ENCODE measurements at places on chromosomes 7 and 10.

DNA sequence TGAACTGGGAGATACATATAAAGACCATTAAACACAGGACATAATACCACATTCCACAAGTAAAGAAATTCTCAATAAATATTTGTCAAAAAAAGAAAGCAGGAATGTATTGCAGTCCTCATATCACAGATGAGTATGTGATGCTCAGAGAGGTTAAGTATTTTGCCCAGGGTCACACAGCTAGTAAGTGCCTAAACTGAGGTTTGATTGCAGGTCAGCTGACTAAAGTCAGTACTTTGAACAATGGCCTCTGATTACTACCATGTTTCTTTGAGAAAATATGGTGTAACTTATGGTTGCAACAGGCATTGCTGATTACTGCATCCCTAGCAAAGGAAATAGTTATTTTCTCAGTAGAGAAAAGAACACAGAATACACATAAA lies 267.1 kb downstream of the ELMO1 start:
- DNase-seq, result no peak

DNA sequence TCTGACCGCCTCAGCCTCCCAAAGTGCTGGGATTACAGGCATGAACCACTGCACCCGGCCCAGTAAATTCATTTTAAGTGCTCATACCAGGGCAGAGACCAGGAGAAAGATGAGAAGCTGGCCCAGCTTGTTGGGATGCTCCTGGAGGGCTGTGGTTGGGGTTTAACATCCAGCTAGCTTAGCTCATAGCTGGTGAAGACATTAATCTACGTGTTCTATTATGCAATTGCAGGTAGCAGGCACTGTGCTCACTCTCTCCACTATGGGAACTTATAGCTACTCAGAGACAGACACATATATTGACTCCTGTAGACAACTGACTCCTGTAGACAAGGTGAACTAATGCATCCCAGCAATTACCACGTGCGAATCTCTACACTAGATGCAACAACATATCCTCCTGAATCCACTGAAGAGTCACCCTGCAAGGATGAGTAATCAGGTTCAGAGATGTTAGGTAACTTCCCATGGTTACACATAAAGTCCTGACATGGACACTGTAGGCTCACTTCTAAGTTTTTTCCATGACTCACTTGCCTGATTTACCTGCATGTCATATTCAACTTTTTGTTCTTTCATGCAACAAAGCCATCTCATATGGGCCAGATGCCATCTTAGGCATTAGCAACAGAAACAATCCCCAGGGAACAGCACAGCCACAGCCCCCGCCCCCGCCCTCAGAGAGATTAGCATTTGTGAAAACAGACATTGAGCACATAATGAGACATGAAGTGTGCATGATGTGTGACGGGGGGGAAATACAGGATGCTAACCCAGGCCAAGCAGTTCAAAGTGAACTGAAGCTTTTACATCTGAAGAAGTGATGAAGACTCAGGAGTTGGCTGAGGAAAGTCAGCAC lies 37.2 kb downstream of the ERLIN1 start:
- no peak for DNase-seq

GRCh38 chr7:86257894-86258293 lies 385.8 kb upstream of the GRM3 start:
- no peak for DNase-seq

DNA sequence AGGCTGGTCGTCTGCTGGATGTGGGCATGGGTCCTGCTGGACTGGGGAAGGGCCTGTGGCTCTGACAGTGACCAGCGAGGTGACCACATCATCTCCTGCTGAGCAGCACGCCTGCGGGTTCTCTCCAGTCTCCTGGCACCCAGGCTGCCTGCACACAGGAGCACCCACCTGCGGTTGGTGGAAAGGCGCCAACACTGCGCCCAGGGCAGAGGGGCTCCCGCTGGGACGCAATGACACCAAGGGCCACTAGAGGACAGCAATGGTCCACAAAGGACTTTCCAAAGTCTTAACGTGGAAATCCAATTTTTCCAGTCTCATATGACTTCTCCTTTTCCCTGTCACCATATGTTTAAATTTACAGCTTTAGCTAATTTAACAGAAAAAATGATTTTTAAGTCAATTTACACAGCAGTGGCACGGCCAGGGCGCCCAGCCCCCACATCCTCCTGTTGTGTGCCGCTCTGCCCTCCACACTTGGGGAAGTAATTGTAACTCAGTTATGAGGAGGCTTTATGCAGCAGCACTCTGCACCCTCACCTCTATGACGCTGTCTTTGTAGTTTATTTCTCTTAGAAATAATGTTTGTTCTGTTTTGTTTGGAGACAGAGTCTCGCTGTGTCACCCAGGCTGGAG lies 38.1 kb downstream of the CFAP46 start:
- DNase-seq, result peak; percentile 73

- no peak for DNase-seq
Observed at GRCh38 chr7:130950741-130951140, 216.7 kb upstream of the KLF14 start.

DNA sequence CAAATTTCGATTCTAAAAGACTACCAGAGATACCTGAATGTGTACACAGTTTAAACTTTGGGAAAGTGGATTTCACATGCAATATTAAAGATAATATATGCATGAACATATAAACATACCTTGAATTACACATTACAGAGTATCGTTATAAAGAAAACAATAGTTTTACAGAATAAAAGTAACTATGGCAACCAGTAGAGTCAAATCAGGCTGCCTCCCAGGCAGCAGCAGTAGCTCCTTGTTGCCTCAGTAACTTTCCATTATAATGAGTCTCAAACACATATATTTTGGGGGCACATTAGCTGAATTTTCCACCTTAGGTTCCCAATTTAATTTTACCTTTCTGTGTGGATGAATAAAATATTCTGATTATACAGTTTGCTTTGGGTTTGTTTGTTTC lies 164.4 kb upstream of the FEZF1 start:
- no peak for DNase-seq

GRCh38 chr7:118657391-118658005 lies 433.0 kb downstream of the ANKRD7 start:
- DNase-seq, result no peak

GRCh38 chr10:91796331-91797047 lies 1.7 kb upstream of the TNKS2 start:
- peak; percentile 65 for DNase-seq

DNA sequence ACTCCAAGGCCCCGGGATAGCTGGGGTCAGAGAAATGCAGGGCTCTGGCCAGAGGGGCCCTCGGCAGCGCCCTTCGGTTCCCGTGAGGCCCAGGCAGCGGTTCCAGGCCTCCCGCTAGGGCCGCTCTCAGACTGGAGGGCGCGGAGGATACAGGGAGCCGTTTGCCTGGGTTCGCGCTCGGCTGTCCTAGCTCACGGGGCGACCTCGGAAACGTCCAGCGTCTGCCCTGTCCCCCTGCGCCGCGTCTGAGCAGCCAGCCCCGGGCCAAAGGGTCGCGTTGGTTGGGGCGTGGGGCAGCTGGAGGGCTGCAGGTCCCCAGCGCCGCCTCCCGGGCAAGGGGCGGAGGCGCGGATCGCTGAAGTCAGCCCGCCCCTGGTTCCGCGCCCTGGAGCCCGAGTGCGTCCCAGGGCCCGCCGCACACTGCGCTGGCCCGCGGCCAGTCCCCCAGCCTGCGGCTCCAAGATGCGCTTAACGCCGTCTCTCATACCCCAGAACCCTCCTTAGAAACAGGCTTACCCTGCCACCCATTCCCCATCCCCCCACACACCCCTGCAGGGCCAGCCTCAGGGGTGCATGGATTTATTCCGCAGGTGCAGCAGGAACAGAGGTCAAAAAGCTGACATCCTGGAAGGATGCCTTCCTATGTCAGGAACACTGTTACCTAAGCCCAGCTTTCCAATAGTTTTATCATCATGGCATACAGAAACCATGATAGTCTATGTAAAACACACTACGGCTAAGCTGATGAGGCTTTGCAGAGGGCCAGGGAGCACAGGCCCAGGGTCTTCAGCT lies 22.1 kb upstream of the OPN4 start:
- DNase-seq, result peak; percentile 83

- no peak for DNase-seq
Observed at GRCh38 chr10:37856881-37857286, 526 bp downstream of the ZNF248 start.

GRCh38 chr7:84629640-84630318 lies 435.2 kb upstream of the SEMA3A start:
- no peak for DNase-seq

DNA sequence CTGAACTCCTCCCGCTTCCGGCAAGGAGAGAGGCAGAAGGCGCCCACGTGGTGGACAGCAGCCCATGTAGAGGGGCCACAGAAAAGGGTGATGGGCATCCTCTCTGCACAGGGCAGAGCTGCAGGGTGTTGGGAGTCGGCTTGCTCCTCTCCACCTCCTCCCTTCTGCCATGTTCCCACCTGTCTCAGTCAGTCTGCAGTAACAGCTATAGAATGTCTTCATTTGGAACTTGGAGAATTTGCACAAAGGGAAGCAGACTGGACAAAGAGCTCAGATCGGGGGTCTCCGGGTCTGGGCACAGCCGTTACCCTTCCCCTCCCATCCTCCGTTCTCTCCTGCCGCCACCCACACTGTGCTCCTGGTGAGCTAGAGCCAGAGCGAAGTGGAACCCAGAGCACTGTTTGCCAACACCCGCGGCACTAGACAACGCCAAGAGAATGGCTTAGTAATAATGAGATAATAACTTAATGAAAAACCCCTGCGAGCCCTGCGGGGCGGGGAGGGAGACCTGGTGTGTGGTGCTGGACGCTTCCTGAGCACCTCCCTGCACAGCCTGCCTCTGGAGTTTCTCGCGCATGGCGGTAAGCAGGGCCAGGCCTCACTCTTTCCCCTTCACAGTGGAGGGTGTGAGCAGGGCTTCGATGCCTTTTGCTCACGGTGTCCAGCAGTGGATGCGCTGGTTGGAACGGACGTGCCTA lies 254.7 kb downstream of the PAXIP1 start:
- DNase-seq, result peak; percentile 40

- DNase-seq, result no peak
Observed at GRCh38 chr10:69209787-69210484, 10.2 kb upstream of the HKDC1 start.

DNA sequence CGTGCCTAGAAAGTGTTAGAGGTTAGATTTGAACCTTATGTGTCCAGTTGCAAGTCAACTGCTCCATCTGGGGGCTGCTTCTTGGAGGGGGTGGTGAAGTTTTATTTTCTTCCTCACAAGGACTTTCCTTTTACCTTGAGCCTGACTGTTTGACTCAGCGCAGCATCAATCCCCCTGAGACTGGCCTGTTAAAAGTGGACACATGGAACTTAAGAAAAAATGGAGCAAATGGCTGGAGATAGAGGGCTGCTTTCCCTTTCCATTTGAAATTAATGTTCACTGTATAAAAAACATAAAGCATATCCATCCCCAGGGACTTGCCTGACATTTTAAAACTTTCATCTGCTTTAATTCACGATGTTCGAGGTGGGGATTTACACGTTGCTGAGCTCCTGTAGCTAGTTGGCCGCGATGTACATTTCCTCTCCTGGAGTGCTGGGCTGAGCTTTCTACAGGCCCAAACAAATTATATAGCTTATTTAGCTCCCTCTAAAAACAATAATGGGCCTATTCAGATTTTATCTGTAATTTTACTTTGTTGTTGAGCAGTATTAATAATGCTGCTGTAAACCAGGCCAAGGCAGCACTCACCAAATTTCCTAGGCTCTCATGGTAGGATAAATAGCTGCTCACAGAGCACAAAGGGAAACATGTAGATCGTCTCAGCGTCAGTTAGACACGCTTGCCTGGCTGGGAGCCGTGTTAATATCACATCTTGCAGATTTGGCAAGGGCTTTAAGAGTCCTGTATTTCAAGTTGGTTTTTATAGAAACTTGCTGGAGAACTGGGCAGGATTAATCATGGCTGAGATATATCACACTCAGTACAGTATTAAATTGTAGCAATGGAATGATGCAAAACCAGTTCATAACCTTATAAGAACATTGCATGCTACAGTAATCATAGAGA lies 251.5 kb downstream of the LRMDA start:
- DNase-seq, result no peak

- DNase-seq, result no peak
Observed at GRCh38 chr10:43680035-43680434, 31.4 kb upstream of the ZNF32 start.

DNA sequence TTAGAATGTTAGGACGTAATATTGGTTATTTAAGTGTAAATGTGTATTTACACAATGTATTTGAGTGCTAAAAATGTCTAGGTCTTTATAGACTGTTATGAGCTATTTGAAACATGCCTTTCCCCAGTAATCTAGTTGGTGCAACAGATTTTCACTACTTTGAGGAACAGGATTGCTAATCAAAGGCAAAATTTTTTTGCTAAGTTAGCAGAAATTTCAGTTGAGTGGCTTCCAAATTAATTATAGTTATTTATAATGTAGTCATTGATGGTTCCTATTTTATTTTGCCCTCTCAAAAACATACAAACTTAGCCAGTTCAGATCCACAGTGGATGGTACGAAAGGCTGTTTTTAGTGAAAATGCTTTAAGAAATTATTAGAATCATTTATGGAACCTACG lies 78.7 kb upstream of the LYZL2 start:
- DNase-seq, result no peak

GRCh38 chr7:101816595-101817470 lies 593 bp upstream of the CUX1 start:
- DNase-seq, result peak; percentile 54

- DNase-seq, result peak; percentile 61
Observed at GRCh38 chr7:150361402-150361801, 7.2 kb upstream of the REPIN1 start.

DNA sequence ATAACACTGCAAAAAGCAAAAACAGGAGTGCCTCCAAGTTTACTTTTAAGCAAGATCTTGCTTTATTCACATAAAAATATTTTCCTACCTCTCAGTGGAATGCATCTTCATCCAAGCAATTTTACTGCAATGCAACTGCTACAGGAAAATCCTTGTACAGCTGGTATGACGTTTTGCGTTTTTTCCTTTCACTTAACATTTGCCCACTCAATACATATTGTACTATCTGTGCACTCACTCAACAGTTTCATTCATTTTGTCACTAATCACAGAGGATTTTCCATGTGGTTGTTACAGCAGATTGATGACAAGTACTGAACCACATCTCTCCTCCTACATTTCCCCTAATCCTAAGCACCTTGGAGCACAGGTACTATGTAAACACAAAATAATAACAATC lies 222.0 kb upstream of the IMMP2L start:
- no peak for DNase-seq

GRCh38 chr10:106711313-106711906 lies 453.1 kb downstream of the SORCS1 start:
- peak; percentile 74 for DNase-seq

- no peak for DNase-seq
Observed at GRCh38 chr7:43530553-43531410, 52.1 kb upstream of the STK17A start.

DNA sequence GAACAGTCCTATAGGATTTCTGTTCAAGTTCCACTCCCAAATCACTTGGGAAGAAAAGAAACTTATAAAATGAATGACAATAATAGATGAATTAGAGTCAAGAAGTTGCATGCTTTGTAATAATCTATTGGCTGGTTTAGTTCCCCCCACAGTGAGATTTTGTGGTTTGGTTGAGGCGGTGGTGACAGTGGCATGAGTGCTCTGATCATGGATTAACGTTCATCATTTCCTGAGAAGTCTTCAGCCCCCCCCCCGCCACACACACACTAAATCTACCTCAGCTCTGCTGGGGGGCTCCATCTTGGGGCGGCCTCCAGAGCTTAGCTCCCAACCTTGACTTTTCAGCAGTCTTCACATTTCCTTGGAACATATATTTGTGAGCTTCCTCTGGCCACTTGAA lies 121.7 kb downstream of the ABCA13 start:
- no peak for DNase-seq

Data from islet precursor cell (in vitro differentiated cells).